ENCODE measurements at places on chromosomes 2 and 18. TPM values are rescaled to one million over a fixed set of nuclear protein-coding genes. Genes with fewer than 3 reads are reported as not detected.

DNA sequence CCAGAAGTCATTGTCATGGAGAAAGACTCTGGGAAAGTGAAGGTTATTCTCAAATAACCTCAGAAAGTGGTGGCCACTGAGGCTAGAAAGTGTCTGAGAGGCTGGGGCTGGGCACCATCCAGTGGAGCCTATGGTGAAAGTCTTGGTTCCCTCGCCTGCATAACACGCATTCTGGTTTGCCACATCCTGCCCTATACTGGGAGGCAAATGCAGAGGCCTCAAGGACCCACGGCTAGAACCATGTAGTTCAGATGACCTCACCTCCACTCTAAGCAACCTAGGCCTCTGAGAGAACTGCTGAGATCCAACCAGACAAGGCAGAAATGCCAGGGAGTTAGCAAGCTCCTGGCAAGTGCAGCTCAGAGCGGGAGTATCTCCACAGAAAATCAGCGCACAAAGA is 5.1 kb downstream of the ITGB6 start:
- DNase-seq = no peak

The CPO gene
- not detected for total RNA-seq

DNA sequence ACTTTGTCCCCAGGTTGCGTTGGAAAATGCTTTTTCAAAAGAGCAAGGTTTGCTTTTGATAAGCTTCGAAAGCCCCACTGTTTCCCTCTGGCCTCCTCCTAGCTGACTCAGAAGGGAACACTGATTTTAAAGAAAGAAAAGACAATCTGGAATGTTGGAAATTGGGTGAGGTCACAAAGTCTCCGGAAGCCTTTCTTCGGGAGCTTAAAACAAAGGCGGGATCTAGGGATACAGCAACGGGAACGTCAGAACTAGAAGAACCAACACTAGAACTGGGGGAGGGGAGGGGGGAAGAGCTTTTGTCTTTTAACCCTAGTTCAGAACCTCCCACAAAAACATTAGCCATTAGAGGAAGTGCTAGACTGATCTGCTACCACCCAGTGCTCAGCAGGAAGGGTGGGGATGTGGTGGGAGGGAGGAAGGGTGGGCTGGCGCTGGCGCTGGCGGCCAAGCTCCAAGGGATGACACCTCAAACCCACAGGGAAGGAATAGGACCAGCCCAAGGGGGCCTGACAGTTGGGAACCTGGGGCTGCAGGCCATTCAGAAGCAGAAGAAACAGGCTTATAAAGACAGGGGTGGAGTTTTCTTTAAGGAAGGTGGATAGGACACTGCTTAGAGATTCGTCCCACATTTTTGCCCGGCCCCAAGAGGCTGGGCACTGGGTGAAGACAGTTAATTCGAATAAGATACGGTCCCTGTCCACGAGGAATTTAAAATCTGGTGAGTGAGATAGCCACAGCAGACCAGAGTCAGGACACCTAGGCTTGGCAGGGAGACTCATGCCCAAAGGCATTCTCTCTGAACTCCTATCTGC is 1.7 kb downstream of the TMSB10 start:
- peak; percentile 97 for DNase-seq

The FBXO15 gene
- 0.31 TPM for total RNA-seq

GRCh38 chr2:96842600-96842999 is 1.2 kb downstream of the ANKRD23 start:
- DNase-seq = no peak

- no peak for DNase-seq
Measured at GRCh38 chr2:216987252-216987821, 127.5 kb upstream of the TNP1 start.

The IRS1 gene
- 6.6 TPM for total RNA-seq

GRCh38 chr18:72470391-72470790 is 73.8 kb downstream of the CBLN2 start:
- DNase-seq = no peak

- no peak for DNase-seq
Measured at GRCh38 chr18:12231040-12231882, 22.9 kb upstream of the CIDEA start.

The BOD1L2 gene
- total RNA-seq = not detected

DNA sequence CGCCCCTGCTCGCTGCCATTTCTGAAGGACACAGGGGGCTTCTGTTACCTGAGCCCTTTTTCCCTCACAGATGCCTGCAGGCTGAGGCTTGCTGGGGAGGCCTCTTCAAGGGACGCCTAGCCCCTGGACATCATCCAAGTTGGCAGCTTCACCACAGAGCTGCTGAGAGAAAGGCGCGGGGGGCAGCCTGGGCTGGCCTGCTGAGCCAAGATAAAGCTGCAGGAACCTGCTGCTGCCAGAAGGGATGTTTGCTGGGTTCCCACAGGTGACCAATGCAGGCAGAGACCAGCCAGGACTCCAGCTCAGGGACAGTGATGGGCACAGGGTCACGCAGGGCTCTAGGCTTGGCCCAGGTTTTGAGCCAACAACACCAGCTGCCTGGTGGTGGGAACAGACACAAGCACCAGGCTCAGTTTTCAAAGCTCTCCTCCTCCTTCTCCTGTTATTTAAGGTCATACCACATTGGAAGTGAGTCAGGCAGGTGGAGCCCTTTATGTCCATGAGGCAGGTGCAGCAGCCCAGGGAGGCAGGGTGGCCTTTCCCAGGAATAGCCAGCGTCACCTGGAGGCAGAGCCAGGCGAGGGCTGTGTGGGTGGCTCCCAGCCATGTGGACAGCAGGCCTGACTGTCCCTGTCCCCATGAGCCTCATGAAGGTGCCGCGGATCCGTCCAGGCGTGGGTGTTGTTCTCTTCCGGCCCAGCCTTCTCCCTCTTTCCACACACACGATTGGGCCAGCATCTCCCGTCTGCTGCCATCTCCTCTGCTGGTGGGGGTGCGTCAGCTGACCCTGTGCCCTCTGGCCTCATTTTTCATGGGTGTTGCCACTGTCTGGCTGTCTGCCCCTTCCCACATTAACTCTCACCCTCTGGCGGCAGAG is 515.5 kb upstream of the MYT1L start:
- DNase-seq = no peak

The PPP4R1 gene
- 107 TPM for total RNA-seq

- DNase-seq = no peak
Measured at GRCh38 chr2:219957820-219958219, 330.4 kb downstream of the SLC4A3 start.

- no peak for DNase-seq
Measured at GRCh38 chr2:41992671-41993434, 55.0 kb upstream of the PKDCC start.

The CHST9 gene
- not detected for total RNA-seq

The ALPP gene
- 0.84 TPM for total RNA-seq

GRCh38 chr2:177460973-177461585 is 68.5 kb downstream of the AGPS start:
- no peak for DNase-seq

DNA sequence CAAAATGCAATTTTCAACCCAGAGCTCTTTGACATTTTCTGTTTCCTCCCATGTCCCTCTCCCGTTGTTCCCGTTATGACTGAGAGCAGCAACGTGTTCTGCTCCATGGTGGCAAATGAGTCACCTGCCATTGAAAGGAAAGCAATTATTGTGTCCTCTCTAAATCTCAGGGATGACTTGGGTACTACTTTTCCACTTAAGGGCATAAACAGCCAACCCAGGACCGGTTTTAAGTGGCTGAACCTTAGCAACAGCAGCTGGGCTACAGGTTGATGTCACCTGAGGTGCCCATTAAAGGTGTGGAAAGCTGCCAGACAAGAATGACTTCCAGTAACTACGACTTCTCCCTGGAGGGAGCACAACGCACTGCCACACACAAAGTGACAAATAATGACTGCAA is 236.8 kb downstream of the NCKAP5 start:
- no peak for DNase-seq

DNA sequence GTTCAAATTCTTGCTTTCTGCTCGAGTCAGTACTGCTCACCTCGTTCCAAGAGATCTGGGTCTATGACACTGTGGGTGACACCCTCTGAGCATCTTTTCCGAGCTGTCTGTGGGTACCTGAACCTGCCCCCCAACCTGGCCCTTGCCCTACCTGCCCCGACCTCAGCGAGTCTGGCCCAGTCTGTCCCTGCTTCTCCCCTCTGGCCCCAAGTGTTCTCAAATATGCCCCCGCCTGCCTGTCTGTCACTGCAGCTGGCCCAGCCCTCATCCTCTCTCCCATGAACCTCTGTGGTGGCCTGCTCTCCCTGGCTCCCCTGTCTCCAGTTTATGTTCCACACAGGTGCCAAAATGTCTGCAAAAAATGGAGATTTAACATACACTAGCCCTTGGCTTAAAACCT is 11.8 kb downstream of the IL1R1 start:
- no peak for DNase-seq

DNA sequence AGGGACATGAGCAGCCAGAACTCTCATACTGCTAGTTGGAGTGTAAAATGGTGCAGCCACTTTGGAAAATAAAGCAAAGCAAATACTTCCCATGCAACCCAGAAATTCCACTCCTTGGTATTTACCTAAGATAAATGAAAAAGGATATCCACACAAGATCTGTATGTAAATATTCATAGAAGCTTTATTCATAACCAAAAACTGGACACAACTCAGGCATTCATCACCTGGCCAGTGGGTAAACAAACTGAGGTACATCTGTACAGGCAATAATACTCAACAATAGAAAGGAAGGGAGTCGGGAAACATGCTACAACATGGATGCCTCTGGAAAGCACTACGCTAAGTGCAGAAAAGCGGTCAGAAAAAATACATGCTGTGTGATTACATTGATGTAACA is 2.5 kb upstream of the LOXHD1 start:
- no peak for DNase-seq

DNA sequence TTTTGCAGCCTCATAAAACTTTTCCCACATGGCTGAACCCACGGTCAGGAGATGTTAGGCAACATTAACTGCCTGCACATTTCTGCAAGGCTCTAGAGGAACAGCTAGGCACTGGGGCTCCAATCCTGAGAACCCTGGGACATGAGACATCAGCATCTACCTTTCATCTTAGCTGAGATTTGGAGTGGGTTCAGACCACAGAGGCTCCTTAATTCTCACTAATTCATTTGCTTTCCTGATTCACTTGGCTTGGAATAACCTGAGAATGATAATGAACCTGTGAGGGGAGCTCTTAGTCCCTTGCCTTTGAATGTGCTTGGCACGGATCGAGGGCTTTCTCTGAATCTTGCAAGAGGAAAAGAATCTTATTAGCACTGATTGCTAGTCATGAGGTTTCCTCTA is 266.2 kb downstream of the FIGN start:
- no peak for DNase-seq

DNA sequence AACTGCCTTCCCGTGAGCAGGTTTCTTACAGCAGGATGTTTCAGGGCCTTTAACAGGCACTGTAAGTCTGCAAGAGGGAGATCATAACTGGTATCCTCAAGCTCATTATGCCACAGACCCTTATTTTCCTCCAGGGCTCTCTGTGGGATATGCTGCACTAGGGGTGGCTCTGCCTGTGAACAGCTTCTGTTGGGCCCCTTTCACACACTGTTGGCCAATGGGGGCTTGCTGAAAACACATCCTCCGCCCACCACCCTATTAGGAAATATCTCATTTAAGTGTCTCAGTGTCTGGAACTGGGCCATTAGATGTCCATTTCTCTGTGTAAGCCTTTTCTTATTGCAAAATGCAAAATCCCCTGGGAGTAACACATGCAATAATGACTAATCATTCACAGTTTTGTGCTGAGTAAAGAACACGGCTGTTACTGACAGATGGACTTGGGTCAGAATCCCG is 414.3 kb upstream of the HS6ST1 start:
- no peak for DNase-seq

The CWC22 gene
- total RNA-seq = 24.3 TPM

DNA sequence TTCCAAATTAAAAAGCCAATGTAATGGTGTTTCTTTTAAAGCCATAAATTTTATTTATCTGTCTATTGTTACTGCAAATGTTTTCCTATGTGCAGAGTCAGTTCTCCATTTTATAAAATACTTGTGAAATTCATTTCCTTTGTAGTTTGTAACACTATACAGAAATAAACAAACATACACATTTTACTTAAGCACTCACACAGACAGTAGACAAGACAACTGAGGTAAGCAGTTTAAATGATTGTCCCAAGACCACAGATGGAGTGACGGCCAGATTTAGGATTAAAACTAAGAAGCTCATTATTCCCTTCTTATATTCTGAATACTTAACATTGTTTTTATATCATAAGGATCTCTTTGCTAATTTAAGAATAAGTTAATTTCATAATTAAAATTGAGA is 100.9 kb downstream of the BAZ2B start:
- DNase-seq = no peak

The CFAP210 gene
- total RNA-seq = not detected

GRCh38 chr2:142495141-142495540 is 364.3 kb upstream of the LRP1B start:
- no peak for DNase-seq

DNA sequence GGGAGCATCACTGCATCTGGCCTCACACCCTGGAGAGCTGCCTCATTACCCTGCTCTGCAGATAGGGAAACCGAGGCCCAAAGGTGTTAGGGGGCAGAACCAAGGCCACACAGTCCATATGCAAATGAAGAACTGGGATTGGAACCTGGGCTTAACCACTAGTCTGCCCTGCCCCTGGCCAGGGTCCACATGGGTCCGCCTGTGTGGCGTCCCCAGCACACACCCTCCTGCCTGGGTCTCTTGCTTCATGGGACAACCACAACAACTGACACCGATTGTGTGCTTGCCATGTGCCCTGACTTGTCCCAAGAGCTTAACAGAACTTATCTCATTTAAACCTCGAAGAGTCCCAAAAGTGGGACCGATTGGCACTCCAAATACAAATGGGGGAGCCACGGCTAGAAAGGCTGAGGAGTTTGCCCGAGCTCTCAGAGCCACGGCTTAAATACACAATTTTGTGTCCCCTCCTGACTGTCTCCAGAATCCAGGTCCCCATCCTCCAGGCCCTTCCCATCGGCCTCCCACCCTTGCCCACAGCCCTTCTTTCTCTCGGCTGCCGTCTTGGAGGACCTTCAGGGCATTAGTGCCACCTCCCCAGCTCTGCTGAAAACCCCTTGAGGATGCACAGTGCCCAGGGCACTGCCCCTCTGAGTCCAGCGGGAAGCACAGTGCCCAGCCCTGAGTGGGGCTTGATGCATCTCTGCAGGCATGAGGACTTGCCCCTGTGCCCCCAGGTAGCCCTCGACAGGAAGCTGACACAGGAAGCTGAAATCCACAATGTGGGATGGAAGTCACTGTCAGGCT is 5.8 kb upstream of the DUSP2 start:
- DNase-seq = no peak

- DNase-seq = peak; percentile 84
Measured at GRCh38 chr2:58923869-58924268, 682.7 kb upstream of the FANCL start.

The DNAH6 gene
- total RNA-seq = 0.02 TPM

The ZNF804A gene
- 2.8 TPM for total RNA-seq

The ADRA2B gene
- not detected for total RNA-seq

GRCh38 chr18:50560681-50561629 is 1.1 kb downstream of the MAPK4 start:
- DNase-seq = no peak

DNA sequence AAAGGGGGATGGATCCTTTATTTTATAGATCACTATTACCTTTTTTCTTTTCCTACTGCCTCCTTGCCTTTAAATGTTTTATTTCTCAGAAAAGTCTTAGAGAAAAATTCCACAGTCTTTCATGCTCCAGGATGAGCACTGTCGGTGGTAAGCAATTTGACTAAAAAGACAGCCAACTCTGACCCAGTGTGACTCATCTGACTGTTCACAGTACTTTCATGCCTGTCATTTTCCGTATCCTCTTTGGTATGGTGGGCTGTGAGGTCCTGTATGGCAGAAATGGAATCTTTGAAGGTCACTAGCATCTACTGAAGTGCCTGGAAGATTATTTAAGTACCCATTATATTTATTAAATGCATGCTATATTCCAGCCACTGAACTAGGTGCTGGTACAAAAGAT is 2.1 kb upstream of the RFTN2 start:
- peak; percentile 11 for DNase-seq

The AGXT gene
- total RNA-seq = 0.07 TPM
